ENCODE measurements at places on chromosomes 16 and 17. TPM values are rescaled to one million over a fixed set of nuclear protein-coding genes. Genes with fewer than 3 reads are reported as not detected.
A peak's percentile ranks its signal among the peaks of the same experiment; 100 is the strongest.

The KRT40 gene
- not detected for total RNA-seq

The CCL14 gene
- 25.3 TPM for total RNA-seq

The CLUH gene
- total RNA-seq: 80.5 TPM

The CDR2 gene
- 14.8 TPM for total RNA-seq

The CTRB2 gene
- total RNA-seq: 14.6 TPM

The MYL4 gene
- total RNA-seq: 0.49 TPM

DNA sequence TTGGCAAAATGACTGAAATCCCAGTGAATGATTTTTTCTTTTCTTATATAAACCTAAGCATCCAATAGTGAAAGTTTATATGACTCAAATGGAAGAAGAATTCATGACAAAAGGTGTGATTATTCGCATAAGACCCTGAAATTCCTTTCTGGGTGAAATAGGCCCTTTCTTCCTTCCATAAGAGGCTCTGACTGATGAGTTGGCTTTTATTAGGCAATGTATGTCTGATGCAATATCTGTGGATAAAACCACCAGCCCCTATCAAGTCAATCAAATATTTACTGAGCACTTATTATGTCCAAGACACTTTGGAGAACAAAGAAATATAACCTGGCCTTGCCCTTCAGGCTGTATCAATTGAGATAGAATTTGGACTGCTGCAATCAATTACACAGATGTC, 316.6 kb downstream of the CDH13 start:
- H3K4me3 ChIP-seq: no peak overlapping the region
- H3K36me3 ChIP-seq: no peaks in the 10 kb centered on the region
- H3K4me1 ChIP-seq: no peaks in the 10 kb centered on the region
- no peak for DNase-seq
- H3K27ac ChIP-seq: no peak overlapping the region
- no peaks in the 10 kb centered on the region for H3K27me3 ChIP-seq

- H3K27ac ChIP-seq: no peak overlapping the region
- no peak for DNase-seq
- peaks cover 25% of the 10 kb centered on the region for H3K4me1 ChIP-seq
- H3K36me3 ChIP-seq: no peaks in the 10 kb centered on the region
Observed at GRCh38 chr17:61478026-61478789, 26.0 kb downstream of the TBX4 start.

GRCh38 chr16:48438414-48438813, 53.2 kb upstream of the SIAH1 start:
- no peaks in the 10 kb centered on the region for H3K36me3 ChIP-seq
- DNase-seq: no peak
- no peak overlapping the region for H3K27ac ChIP-seq

GRCh38 chr16:79713609-79714309, 113.2 kb upstream of the MAF start:
- DNase-seq: no peak
- H3K4me3 ChIP-seq: no peak overlapping the region
- H3K27ac ChIP-seq: no peak overlapping the region
- no peaks in the 10 kb centered on the region for H3K27me3 ChIP-seq

DNA sequence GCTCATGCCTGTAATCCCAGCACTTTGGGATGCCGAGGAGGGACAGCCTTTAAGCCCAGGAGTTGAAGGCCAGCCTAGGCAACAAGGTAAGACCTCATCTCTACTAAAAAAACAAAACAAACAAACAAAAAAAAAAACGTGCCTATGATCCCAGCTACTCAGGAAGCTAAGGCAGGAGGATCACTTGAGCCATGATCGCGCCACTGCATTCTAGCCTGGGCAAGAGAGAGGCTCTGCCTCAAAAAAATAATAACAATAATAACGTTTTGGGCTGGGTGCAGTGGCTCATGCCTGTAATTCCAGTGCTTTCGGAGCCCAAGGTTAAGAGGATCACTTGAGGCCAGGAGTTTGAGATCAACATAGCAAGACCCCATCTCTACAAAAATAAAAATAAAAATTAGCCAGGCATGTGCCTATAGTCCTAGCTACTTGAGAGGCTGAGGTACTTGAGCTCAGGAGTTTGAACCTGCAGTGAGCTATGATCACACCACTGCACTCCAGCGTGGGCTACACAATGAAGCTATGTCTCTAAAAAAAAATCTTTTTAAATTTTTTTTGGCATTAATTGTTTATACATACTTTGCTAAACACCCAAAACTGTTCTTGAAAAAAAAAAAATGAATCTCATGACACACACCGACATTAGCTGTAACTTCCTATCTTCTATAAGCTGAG, 3.3 kb downstream of the PHLPP2 start:
- peaks cover 2% of the 10 kb centered on the region for H3K36me3 ChIP-seq
- no peaks in the 10 kb centered on the region for H3K27me3 ChIP-seq
- peaks cover 9% of the 10 kb centered on the region for H3K4me1 ChIP-seq
- H3K27ac ChIP-seq: no peak overlapping the region
- H3K4me3 ChIP-seq: no peak overlapping the region

GRCh38 chr17:47745037-47745380, 12.0 kb downstream of the TBX21 start:
- H3K36me3 ChIP-seq: no peaks in the 10 kb centered on the region
- H3K27ac ChIP-seq: no peak overlapping the region
- H3K4me3 ChIP-seq: no peak overlapping the region
- no peak for DNase-seq
- H3K27me3 ChIP-seq: peaks cover 6% of the 10 kb centered on the region

GRCh38 chr16:87765473-87765775, 362 bp downstream of the KLHDC4 start:
- H3K27ac ChIP-seq: peak overlapping the region; percentile 93
- peak overlapping the region; percentile 98 for H3K4me3 ChIP-seq
- peaks cover 8% of the 10 kb centered on the region for H3K4me1 ChIP-seq
- no peaks in the 10 kb centered on the region for H3K27me3 ChIP-seq
- H3K36me3 ChIP-seq: peaks cover 19% of the 10 kb centered on the region

- H3K4me3 ChIP-seq: no peak overlapping the region
- DNase-seq: no peak
- H3K4me1 ChIP-seq: no peaks in the 10 kb centered on the region
Observed at GRCh38 chr17:80901319-80901718, 90.3 kb upstream of the CHMP6 start.

DNA sequence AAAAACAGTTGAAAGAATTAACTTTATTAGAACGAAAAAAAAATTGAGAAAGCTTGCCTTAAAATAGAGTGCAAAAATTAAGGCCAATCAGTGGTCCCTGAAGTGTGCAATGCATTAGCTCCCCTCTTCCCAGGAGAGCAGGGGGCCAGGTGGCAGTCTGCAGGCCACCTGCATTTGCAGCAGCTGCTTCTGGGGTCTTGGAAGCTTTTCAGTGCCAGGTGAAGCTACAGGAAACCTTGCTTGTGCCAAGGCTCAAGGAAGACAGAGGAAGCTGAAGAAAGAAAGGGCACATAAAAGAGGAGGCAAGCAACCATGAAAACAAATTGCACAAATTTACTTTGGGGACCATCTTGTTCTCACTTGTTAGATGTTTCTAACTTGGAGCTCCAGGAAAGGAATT, 50.5 kb upstream of the MTMR4 start:
- H3K4me3 ChIP-seq: no peak overlapping the region
- no peaks in the 10 kb centered on the region for H3K27me3 ChIP-seq
- no peak for DNase-seq
- no peaks in the 10 kb centered on the region for H3K4me1 ChIP-seq
- no peak overlapping the region for H3K27ac ChIP-seq

DNA sequence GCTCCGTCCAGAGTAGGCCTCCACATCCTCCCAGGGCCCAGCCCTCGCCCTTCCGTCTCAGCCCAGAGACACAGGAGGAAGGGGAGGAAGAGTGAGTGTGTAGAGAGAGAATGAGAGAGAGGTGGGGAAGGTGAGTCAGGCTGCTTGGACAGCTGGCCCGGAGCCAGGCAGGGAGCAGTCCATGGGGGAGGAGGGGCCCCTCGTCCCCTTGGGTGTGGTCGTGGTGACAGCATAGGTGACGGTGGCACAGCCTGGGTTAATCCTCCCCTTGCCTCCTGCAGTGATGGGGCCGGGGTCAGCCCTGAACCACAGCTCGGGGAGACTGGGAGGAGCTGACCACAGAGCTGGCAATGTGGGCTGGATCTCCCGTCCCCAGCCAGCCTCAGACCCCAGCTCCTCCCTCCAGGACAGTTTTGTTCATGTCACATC, 36.5 kb downstream of the FA2H start:
- DNase-seq: no peak
- H3K4me1 ChIP-seq: no peaks in the 10 kb centered on the region
- H3K27ac ChIP-seq: no peak overlapping the region
- no peaks in the 10 kb centered on the region for H3K27me3 ChIP-seq
- no peaks in the 10 kb centered on the region for H3K36me3 ChIP-seq

DNA sequence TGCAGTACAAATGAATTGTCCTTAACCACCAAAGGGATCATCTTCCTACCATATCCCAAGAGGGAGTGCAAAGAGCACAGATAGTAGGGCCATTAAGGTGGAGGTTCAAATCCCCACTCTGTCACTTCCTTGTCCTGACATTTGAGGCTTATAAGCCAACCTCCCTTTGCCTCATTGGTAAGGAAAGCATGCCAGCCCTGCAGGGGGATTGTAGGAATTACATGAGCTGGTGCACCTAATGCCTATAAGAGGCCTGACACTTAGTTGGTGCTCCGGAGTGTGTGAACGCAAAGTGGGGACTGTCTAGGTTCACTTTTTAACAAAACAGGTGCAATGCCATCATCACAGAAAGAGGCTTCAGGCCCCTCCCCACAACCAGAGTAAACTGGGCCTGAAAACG, 374.4 kb downstream of the SNX29 start:
- H3K4me1 ChIP-seq: no peaks in the 10 kb centered on the region
- H3K27me3 ChIP-seq: no peaks in the 10 kb centered on the region
- no peaks in the 10 kb centered on the region for H3K36me3 ChIP-seq
- H3K4me3 ChIP-seq: no peak overlapping the region

GRCh38 chr17:29147682-29148081, 32.5 kb downstream of the MYO18A start:
- H3K4me1 ChIP-seq: peaks cover 2% of the 10 kb centered on the region
- no peaks in the 10 kb centered on the region for H3K36me3 ChIP-seq
- no peak overlapping the region for H3K4me3 ChIP-seq
- H3K27me3 ChIP-seq: no peaks in the 10 kb centered on the region
- no peak for DNase-seq

DNA sequence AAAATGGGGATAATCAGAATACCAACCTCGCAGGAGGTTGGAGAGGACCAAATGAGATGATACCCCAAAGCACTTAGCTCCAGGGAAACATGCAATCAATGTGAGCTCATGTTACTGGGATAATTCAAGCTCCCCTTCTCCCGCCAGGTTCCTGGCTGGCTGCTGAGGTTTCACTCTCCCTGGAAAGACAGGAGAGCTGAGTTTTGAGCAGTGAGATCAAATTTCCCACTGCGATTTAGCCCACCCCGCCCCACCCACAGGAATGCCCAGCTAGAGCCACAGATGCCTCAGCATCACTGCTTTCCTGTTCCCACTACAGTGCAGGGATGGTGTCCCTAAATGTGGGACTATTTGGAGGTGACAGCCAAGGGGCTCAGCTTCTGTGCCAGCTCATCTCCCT, 56.7 kb downstream of the ZNF423 start:
- H3K27me3 ChIP-seq: no peaks in the 10 kb centered on the region
- no peak overlapping the region for H3K27ac ChIP-seq
- H3K4me3 ChIP-seq: no peak overlapping the region
- no peaks in the 10 kb centered on the region for H3K4me1 ChIP-seq
- peaks cover 8% of the 10 kb centered on the region for H3K36me3 ChIP-seq
- no peak for DNase-seq

DNA sequence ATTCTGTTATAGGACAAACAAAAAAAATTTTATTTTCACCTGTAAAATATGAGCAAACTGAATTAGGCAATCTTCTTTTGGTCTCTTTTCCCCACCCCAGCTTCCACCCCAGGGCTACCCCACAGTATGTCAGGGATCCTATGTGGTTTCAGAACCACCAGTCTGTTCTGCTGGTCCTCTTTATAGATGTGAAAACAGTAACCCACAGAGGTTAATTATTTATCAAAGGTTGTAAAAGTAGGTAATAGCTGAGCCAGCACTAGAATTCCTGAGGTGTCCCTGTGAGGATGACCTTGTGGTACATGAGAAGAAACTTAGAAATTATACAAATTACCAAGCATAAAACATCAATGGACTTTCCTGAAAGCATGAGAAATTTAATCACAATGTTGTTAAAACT, 428.7 kb downstream of the CNTNAP4 start:
- no peak overlapping the region for H3K27ac ChIP-seq
- no peaks in the 10 kb centered on the region for H3K4me1 ChIP-seq
- no peaks in the 10 kb centered on the region for H3K36me3 ChIP-seq
- no peak overlapping the region for H3K4me3 ChIP-seq

- peaks cover 2% of the 10 kb centered on the region for H3K27me3 ChIP-seq
- no peak overlapping the region for H3K27ac ChIP-seq
- H3K4me3 ChIP-seq: no peak overlapping the region
- H3K36me3 ChIP-seq: no peaks in the 10 kb centered on the region
- H3K4me1 ChIP-seq: no peaks in the 10 kb centered on the region
Observed at GRCh38 chr17:79878329-79878947, 39.2 kb upstream of the CBX4 start.

DNA sequence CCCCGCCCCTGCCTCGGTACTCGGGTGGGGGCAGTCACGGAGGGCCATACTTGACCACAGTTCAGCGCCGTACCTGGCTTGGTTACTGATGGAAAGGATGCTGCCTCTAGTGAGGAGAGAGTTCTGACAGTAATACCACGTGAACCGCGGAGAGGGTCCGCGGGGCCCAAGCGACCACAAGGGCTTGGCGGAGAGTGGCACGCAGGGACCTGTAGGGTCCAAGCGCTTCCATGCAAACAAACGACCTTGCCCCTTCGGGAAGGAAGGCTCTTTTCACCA, 9.2 kb downstream of the KDM6B start:
- DNase-seq: no peak
- H3K4me1 ChIP-seq: peaks cover 16% of the 10 kb centered on the region
- peak overlapping the region; percentile 100 for H3K27ac ChIP-seq
- peaks cover 3% of the 10 kb centered on the region for H3K36me3 ChIP-seq

DNA sequence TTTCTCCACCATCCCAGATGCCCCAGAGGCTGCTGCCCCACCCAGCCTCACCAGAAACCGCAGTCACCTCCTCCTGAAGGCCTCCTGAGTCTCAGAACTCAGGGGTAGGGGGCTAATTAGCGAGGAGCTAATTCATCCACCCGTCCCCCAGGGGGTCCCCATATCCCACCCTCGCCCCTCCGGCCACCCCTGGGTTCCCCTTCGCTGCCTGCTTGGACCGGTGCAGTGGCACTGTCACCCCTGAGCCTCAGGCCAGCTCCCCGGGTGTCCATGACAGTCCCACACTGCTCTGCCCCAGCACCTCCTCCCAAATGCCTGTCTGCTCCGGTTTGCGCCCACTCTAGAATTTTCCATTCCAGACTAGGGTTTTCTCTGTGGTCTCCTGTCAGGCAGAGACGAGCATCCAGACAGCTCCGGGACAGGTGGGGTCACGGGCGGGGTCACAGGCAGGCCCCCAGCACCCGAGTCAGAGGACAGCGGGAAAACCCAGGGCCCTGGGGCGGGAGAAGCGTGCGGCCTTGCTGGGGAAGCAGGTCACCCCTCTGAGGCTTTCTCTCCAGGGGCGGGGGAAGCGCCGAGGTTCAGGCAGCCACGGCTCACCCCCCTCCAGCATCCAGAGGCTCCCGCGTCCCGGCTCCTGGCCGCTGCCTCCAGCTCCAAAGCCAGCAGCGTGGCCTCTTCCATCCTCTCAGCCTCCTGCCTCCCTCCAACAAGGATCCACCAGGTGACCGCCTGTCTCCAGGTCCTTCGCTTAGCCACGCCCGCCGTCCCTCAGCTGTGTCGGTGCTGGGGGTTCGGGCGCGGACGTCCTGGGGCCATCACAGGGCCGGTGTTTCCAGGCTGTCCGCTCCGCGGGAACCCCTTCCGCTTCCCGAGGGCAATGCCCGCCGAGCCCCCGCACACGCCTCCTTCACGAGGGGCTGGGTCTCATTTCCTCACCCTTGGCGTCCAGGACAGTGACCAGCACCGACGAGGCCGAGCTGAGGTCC, 3.1 kb upstream of the PERCC1 start:
- H3K27me3 ChIP-seq: no peaks in the 10 kb centered on the region
- no peak overlapping the region for H3K4me3 ChIP-seq
- no peaks in the 10 kb centered on the region for H3K4me1 ChIP-seq
- no peak overlapping the region for H3K27ac ChIP-seq
- peak; percentile 11 for DNase-seq
